CD14-positive monocyte (primary cell): ENCODE measurements at places on chromosomes 7 and 10. TPM values are rescaled to one million over a fixed set of nuclear protein-coding genes. Genes with fewer than 3 reads are reported as not detected.

CCL26 gene
- not detected for polyA plus RNA-seq

DNA sequence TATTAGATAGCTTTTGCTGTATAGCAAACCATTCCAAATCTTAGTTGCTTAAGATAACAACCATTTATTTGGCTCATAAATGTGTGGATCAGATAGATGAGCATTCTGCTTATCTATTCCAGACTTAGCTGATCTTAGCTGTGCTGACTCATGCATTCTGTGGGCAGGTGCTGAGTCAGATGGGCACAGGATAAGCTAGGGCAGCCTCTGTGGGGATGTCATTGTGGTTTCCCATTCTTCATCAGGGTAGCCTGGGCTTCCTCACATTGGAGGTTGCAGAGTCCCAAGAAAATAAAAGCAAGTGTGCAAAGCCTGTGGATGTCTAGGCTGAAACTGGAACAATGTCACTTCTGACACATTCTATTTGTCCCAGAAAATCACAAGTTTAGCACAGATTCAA is 917.0 kb downstream of the TYW1 start:
- no peak overlapping the region for H3K27ac ChIP-seq
- no peak overlapping the region for H3K4me3 ChIP-seq
- no peak for DNase-seq
- no peaks in the 10 kb centered on the region for H3K36me3 ChIP-seq
- no peaks in the 10 kb centered on the region for H3K27me3 ChIP-seq
- no peaks in the 10 kb centered on the region for H3K4me1 ChIP-seq

INMT gene
- not detected in 2 replicates for polyA plus RNA-seq

- no peaks in the 10 kb centered on the region for H3K27me3 ChIP-seq
- H3K4me3 ChIP-seq, result no peak overlapping the region
- no peak for DNase-seq
- H3K36me3 ChIP-seq, result no peaks in the 10 kb centered on the region
Measured at GRCh38 chr7:32458025-32458424, 32.2 kb downstream of the LSM5 start.

GRCh38 chr7:10770176-10770575 is 203.5 kb upstream of the PHF14 start:
- H3K27ac ChIP-seq, result no peak overlapping the region
- no peak overlapping the region for H3K4me3 ChIP-seq
- DNase-seq, result no peak
- no peaks in the 10 kb centered on the region for H3K4me1 ChIP-seq
- no peaks in the 10 kb centered on the region for H3K27me3 ChIP-seq
- no peaks in the 10 kb centered on the region for H3K36me3 ChIP-seq

DNA sequence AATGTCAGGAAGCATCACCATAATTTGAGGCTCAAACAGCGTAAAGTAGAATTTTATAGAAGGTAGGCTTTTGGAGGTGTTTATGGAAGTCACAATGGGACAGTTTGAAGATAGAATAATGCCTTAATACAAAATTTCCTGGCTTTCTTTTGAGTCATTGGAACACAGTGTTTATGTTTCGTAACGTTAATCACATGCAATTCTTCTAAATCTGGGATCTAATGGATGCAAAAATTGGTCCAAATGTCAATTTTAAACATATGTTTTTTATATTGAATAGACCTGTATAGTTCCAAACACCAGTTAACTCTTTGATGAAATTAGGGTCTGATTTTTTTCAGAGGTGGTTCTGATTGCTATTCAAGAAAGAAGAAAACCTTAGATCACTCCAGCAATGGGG is 86.5 kb upstream of the HPS1 start:
- H3K27ac ChIP-seq, result no peak overlapping the region
- H3K27me3 ChIP-seq, result no peaks in the 10 kb centered on the region
- no peaks in the 10 kb centered on the region for H3K36me3 ChIP-seq
- H3K4me3 ChIP-seq, result no peak overlapping the region
- H3K4me1 ChIP-seq, result no peaks in the 10 kb centered on the region

RNF148 gene
- not detected for polyA plus RNA-seq

MYL10 gene
- not detected in 2 replicates for polyA plus RNA-seq

GRCh38 chr7:93889261-93889660 is 1.3 kb downstream of the TFPI2 start:
- H3K36me3 ChIP-seq, result no peaks in the 10 kb centered on the region
- DNase-seq, result no peak
- H3K27me3 ChIP-seq, result peaks cover 47% of the 10 kb centered on the region
- H3K4me3 ChIP-seq, result no peak overlapping the region

CEP55 gene
- polyA plus RNA-seq, result not detected

GPR158 gene
- not detected for polyA plus RNA-seq

PRKAR2B gene
- polyA plus RNA-seq, result 0.88 and 2.5 TPM in 2 replicates

DNA sequence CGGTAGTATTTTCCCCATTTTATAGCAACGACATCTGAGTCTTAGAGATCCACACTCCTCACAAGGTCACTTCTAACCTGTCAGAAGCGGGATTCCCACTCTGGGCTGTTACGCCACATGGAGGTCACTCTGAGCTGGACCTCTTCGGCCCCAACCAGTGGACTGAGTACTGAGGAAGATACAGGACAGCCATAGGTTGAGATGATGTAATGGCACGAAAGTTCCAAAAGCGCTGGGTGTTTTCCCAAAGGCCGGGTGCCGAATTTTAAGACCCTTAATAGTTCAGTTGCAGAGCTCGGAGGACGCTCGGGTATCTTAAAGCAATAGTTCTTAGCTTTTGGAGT is 699 bp downstream of the GHITM start:
- peaks cover 12% of the 10 kb centered on the region for H3K4me1 ChIP-seq

AP5Z1 gene
- 30.8 TPM for polyA plus RNA-seq

GRCh38 chr10:93622942-93623341 is 10.6 kb downstream of the PDE6C start:
- peaks cover 5% of the 10 kb centered on the region for H3K4me1 ChIP-seq
- H3K27ac ChIP-seq, result no peak overlapping the region
- no peak for DNase-seq
- H3K4me3 ChIP-seq, result no peak overlapping the region
- no peaks in the 10 kb centered on the region for H3K27me3 ChIP-seq
- no peaks in the 10 kb centered on the region for H3K36me3 ChIP-seq

DNA sequence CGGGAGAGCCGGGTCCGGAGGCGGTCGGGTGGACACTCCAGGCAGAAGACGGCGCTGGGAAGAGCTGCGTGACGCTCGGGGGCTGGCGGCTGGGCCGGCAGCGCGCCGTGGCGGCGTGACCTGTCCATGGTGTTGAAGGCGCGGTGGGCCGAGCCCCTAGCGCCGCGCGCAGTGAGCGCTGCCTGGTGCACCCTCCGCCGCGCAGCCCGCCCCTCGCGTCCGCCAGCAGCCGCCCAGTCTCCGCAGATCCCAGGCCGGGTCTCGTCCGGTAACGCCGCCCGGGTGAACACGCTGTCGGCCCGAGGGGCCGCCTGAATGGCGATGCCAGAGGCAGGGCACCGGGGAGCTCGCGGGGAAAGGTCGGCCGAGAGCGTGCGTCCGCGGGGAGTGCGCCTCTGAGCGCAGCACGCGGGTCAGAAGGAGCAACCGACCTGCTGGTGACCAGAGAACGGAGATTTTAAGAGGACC is 657 bp upstream of the TMEM178B start:
- peaks cover 13% of the 10 kb centered on the region for H3K4me1 ChIP-seq
- DNase-seq, result no peak
- H3K4me3 ChIP-seq, result no peak overlapping the region
- H3K36me3 ChIP-seq, result no peaks in the 10 kb centered on the region

- DNase-seq, result no peak
- no peaks in the 10 kb centered on the region for H3K36me3 ChIP-seq
- no peak overlapping the region for H3K27ac ChIP-seq
Measured at GRCh38 chr7:135215698-135216097, 4.4 kb upstream of the WDR91 start.

GIMAP7 gene
- 20.3 and 26.2 TPM in 2 replicates for polyA plus RNA-seq

PNLIPRP3 gene
- not detected in 2 replicates for polyA plus RNA-seq

GRCh38 chr7:48058990-48059389 is 23.6 kb downstream of the C7orf57 start:
- no peak overlapping the region for H3K4me3 ChIP-seq
- peaks cover 12% of the 10 kb centered on the region for H3K4me1 ChIP-seq
- no peaks in the 10 kb centered on the region for H3K36me3 ChIP-seq

GRCh38 chr7:157019718-157020451 is 9.4 kb upstream of the MNX1 start:
- no peak for DNase-seq
- H3K36me3 ChIP-seq, result no peaks in the 10 kb centered on the region
- no peaks in the 10 kb centered on the region for H3K4me1 ChIP-seq
- peaks cover 69% of the 10 kb centered on the region for H3K27me3 ChIP-seq
- H3K27ac ChIP-seq, result no peak overlapping the region

DNA sequence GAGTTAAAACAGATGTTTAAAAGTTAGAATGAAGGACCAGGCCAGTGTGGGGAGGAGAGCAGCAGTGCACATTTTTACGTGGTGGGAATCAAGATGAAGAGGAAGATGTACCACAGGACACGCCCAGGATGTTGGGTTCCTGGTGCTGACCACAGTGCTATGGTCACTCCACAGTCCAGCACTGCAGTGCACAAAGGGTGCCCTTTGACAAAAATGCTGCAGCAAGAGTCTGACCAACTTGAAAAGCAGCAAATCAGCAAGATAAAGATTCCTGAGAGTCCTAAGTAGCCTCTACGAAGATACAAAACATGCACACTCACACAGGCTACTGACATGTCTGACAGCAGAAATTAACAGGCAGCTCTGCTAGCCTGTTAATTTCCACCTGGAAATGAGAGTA is 107.1 kb downstream of the PIP4K2A start:
- H3K36me3 ChIP-seq, result no peaks in the 10 kb centered on the region
- no peak overlapping the region for H3K4me3 ChIP-seq
- H3K27ac ChIP-seq, result peak overlapping the region; percentile 93
- H3K27me3 ChIP-seq, result no peaks in the 10 kb centered on the region
- DNase-seq, result no peak

IFIT3 gene
- 26.4 TPM for polyA plus RNA-seq

GRCh38 chr10:130776724-130777123 is 534.8 kb downstream of the TCERG1L start:
- DNase-seq, result no peak
- H3K27ac ChIP-seq, result no peak overlapping the region
- no peaks in the 10 kb centered on the region for H3K27me3 ChIP-seq
- no peak overlapping the region for H3K4me3 ChIP-seq

GSAP gene
- polyA plus RNA-seq, result 19.1 TPM

DNA sequence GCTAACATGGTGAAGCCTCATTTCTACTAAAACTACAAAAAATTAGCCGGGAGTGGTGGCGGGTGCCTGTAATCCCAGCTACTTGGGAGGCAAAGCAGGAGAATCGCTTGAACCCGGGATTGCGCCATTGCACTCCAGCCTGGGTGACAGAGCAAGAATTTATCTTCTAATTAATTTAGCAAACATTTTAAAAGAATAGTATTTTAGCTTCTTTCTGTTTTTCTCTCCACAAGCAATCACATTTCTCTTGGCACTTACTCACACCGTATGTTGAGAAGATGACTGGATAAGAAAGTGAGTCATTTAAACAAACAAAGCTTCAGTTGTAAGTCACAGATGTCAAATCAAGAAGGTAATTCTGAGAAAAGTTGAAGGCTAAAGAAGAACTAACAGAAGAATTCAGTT is 264.0 kb downstream of the ARL4A start:
- no peaks in the 10 kb centered on the region for H3K27me3 ChIP-seq
- no peak overlapping the region for H3K27ac ChIP-seq
- no peaks in the 10 kb centered on the region for H3K36me3 ChIP-seq

- peaks cover 3% of the 10 kb centered on the region for H3K27me3 ChIP-seq
- no peaks in the 10 kb centered on the region for H3K4me1 ChIP-seq
- H3K27ac ChIP-seq, result no peak overlapping the region
- no peak overlapping the region for H3K4me3 ChIP-seq
- H3K36me3 ChIP-seq, result no peaks in the 10 kb centered on the region
- DNase-seq, result no peak
Measured at GRCh38 chr7:3157566-3158287, 114.1 kb upstream of the CARD11 start.

DNA sequence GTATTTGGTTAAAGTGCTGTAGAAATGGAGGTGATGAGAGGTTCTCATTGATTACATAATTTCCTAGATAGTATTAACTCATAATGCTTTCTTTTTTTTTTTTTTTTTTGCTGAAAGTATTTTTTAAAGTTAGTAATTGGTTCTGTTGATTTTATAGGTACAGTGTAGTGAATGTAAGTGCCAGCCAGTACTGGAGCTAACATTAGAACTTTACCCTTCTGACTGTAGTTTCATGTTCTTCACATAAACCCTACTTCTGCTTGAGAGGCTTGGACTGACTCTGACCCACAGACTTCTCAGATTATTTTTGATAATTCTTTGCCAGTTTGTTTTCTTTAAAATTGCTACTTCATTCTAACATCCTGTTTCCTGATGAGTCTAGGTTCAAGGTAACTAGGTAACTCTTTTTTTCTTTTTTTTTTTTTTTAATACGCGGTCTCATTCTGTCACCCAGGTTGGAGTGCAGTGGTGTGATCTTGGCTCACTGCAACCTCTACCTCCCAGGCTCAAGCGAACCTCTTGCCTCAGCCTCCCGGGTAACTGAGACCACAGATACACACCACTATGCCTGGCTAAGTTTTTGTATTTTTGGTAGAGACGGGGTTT is 92.2 kb upstream of the OIT3 start:
- H3K4me3 ChIP-seq, result no peak overlapping the region
- no peak overlapping the region for H3K27ac ChIP-seq
- H3K27me3 ChIP-seq, result no peaks in the 10 kb centered on the region
- no peaks in the 10 kb centered on the region for H3K36me3 ChIP-seq

- H3K27ac ChIP-seq, result no peak overlapping the region
- H3K4me1 ChIP-seq, result no peaks in the 10 kb centered on the region
- H3K27me3 ChIP-seq, result no peaks in the 10 kb centered on the region
- no peak overlapping the region for H3K4me3 ChIP-seq
- no peaks in the 10 kb centered on the region for H3K36me3 ChIP-seq
Measured at GRCh38 chr7:115038158-115038557, 116.3 kb downstream of the MDFIC start.

DNA sequence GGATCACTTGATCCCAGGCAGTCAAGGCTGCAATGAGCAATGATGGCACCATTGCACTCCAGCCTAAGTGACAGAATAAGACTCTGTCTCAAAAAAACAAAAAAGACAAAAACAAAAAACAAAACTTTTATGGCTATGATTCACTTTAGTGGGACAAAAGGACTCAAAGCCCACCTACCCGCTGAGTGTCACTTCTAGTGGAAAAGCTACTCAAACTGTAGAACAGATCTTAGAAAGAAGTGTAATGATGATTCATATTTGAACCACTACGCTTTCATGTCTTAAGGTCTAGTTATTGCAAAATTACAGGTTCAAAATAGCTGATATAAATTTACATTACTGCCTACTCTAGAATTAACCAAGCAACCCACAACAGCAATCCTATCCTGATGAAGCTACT is 47.1 kb upstream of the OTUD1 start:
- H3K4me1 ChIP-seq, result peaks cover 3% of the 10 kb centered on the region
- no peak overlapping the region for H3K27ac ChIP-seq
- no peak for DNase-seq
- no peaks in the 10 kb centered on the region for H3K36me3 ChIP-seq

NCF1 gene
- polyA plus RNA-seq, result 489 TPM

DNA sequence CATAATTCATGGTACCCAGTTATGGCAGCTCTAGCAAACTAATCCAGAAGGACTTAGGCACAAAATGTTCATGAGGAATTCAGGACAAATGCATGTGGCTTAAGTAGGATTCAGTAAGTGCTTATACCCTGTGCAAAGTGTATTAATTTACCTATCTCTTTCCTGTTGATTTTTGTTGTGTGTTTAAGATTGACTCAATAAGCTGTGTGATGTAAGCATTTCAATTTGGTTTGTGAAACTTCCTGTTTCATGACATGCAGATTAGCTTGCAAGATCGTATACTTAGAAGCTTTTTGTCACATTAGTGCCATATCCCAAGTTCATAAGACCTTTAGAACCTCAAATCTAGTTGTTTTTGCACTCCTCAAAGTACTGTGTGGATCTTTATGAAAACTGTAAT is 416.7 kb downstream of the ARL4A start:
- peak; percentile 74 for DNase-seq
- no peaks in the 10 kb centered on the region for H3K27me3 ChIP-seq
- H3K36me3 ChIP-seq, result no peaks in the 10 kb centered on the region
- no peak overlapping the region for H3K4me3 ChIP-seq
- peak overlapping the region; percentile 55 for H3K27ac ChIP-seq
- H3K4me1 ChIP-seq, result peaks cover 12% of the 10 kb centered on the region

XRCC2 gene
- polyA plus RNA-seq, result not detected
